NCI-H1417 treated with DMSO at 0.1 percent for 48 hours (cell line): ENCODE measurements at places on chromosomes 6 and 20.

- no peak for DNase-seq
Observed at GRCh38 chr6:169619650-169620049, 82.2 kb downstream of the WDR27 start.

DNA sequence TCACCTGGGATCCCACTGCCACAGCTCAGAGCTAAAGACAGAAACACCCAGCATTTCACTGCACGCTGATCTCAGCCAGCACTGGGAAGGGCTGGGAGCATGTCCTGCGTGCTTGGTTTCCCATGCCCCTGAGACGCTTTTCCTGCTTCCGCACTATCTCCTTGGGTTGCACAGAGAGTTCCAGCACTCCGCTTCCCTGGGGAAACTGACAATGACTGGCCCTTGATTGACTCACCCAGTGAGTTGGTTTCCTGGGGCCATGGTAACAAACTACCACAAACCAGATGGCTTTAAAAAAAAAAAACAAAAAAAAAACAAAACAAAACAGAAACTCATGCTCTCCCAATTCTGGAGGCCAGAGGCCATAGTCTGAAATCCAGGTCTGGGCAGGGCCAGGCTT, 14.8 kb upstream of the MAS1L start:
- no peak for DNase-seq

GRCh38 chr20:16575390-16576140, 2.3 kb upstream of the KIF16B start:
- no peak for DNase-seq

GRCh38 chr6:154882107-154882506, 113.0 kb upstream of the TIAM2 start:
- DNase-seq, result no peak

DNA sequence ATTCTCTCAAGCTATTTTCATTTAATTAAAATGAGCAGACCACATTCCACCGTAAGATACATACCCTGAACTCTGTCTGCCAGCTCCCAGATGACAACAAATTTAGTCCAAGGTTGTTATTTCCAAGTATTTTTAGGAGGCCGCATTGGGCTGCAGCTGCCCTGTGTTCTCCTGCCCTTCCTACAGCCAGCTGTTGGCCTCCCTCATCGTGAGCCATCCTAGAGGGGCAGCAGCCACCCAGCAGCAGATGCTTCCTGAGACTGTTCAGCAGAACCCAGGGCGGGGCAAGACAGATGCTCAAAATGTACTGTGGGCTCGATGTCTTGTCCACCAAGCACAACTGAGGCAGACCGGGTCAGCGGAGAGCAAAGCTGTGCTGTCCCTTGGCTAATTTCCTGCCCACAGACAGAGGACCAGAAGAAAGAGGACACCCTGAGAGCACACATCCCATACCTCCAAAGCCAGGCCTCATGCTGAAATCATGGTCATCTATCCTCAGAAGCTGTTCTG, 16.4 kb downstream of the GABRR1 start:
- DNase-seq, result no peak

DNA sequence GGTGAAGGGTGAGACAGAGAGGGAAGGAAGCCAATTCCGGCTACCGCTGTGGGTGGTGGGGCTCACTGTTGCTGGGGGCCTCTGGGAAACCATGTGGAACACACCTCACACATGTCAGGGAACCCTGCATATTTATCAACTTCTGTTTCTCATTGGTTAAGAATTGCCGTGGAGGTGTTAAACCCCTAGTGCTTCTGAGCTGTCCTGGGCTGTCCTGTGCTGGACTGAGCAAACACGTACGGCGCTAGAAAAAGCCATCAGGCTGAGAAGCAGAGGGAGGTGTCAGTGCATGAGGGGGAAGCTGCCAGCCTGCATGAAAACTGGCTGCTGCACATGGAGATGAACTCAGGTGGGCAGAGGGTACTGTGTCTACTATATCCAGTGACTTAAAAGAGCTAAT, 103.9 kb upstream of the JAG1 start:
- DNase-seq, result no peak

DNA sequence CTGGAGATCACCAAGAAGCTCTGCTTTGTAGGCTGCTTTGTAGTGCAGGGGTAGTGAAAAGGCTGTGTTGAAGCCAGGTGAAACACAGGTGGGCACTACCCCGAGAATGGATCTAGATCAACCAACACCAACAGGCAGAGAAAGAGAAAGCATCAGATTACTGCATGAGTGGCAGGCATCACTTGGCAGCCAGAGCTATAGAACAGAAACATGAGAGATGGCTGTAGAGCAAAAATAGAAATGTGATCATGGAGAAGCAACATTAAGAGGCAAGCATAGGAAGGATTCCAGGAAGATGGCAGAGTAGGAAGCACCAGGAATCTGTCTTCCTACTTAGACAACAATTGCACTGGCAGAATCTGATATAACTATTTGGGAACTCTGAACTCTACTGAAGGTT, 311.1 kb upstream of the TCF21 start:
- no peak for DNase-seq

GRCh38 chr20:16713066-16713465, 16.8 kb upstream of the SNRPB2 start:
- DNase-seq, result no peak

DNA sequence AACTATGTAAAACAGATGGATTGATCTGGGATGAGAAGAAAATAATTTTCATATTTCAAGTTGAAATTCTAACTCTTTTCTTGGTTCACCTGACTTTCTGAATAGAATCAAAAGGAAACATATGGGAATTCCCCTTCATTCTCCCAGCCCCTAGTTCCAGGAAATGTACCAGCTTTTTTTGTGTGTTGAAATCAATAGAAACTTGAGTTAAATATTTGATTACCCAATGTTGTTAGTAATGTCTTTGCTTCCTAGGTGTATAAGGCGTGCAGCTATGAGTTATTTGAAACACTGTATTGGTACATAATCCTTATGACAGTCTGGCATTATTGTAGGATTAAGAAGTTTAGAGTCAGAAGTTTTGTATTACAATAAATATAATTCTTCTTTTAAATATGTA, 21.5 kb downstream of the VNN2 start:
- no peak for DNase-seq

DNA sequence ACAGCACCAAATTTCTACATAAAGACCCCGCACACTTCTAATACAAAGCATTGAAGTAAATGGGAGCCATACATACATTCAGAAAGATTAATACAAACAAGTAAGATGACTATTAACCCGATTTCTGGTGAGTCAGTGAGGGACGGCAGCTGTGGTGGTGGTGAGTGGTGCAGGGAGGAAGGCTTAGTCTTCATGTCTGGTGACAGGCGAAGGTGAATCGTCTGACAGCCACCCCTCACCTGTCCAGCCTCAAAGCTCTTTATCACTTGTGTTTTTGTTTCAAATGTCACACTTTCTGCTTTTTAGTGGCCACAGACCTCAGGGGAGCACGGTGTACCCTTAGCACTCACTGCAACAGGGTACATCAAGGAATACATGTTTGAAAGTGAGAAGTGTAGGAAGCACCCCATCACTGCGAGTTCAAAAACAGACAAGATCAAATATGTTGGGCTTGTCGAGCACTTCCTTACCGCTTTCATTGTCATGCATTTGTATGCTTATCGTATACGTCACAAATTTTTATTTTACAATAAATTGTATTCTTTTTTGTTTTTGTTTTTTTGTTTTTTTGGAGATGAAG, 63.5 kb downstream of the IRF4 start:
- no peak for DNase-seq

- no peak for DNase-seq
Observed at GRCh38 chr6:26355366-26355765, 9.6 kb upstream of the BTN3A2 start.

- no peak for DNase-seq
Observed at GRCh38 chr6:155158030-155158843, 105.6 kb upstream of the CLDN20 start.
